ENCODE measurements at places on chromosomes 3 and 15. TPM values are rescaled to one million over a fixed set of nuclear protein-coding genes. Genes with fewer than 3 reads are reported as not detected.

Gene PATL2
- total RNA-seq, result 0.86 TPM

Gene IFT122
- total RNA-seq, result 11.1 TPM

DNA sequence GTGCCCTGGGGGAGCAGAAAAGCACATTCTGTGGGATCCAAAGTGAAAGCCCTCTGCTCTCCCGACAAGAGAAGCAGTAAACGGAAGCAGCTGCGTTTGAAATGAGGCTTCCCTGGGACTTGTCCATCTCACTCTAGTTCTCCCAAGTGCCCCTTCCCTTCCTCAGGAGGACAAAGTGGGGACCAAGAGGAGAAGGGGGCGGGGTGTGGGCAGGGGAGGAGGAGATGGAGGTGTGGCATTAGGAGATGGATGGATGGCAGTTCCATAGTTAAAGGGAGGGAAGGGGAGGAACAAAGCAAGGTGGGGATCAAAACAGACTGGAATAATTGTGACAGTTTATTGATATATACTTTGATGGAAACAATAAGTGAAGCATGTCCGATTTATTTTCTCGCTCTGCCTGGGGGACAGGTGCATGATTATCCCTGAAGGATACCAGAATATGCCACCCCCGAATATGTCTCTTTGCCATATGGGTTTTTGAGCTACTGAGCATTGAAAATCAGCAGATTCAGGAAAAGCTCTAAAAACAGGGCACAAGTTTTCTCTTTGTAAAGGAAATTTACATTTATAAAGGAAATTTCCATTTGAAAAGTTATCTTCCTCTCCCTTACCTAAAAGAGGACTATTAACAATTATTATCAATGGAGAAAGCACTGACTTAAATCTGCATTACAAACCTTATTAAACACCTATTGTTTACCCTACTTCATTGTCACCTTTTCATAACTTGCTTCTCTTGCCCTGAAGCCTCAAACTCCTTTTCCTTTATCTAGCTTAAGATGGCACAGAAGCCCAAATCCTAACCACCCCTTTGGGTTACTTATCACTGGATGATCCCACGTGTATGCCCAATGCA is 58.9 kb upstream of the DAZL start:
- DNase-seq, result no peak

GRCh38 chr3:192275741-192276355 is 451.5 kb downstream of the FGF12 start:
- no peak for DNase-seq

Gene TRIM42
- not detected for total RNA-seq

DNA sequence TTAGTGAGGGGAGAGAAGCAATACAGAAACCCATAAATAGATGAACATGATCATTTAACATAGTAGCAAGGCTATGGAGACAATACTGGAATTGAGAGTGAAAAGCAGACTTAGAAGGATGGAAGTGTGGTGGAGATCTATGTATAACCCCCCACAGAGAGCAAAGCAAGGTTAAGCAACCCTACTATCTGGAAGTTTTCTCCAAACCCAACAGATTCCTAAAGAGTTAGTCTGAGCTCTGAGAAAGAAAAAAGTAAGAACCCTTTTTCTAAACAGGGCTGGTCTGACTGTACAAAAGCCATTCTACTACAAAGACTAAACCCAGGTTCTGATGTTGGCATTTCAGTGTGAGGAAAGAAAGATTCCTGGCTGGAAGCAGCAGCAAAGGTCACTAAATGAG is 153.2 kb downstream of the WNT5A start:
- DNase-seq, result no peak

DNA sequence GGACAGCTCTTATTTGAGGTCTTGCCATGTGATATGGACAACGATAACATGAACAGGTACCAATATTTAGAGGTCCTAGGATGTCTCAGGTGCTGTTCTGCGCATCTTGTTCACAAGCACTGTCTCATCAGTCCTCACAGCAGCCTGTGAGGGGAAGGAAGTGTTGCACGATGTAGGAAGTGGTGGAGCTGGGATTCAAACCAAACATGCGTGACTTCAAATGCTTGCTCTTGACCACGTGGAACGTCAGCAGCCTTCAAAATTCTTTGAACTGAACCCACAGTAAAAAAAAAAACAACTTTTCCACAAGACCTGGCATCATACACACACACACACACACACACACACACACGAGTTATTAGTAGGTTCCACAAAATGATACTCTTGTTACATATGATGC is 153.4 kb upstream of the SMAD3 start:
- DNase-seq, result no peak

DNA sequence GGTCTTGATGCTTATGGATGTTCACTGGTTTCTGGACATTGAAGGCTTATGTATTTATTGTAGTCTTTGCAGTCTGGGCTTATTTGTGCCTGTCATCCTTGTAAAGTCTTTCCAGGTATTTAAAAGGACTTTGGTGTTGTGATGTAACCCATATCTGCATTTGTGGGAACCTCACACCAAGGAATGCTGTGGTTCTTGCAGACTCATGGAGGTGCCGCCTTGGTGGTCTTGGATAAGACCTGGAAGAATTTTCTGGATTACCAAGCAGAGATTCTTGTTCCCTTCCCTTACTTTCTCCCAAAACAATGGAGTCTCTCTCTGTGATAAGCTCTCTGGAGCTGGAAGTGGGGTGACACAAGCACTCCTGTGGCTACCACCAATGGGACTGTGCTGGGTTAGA is 363.5 kb upstream of the NECTIN3 start:
- no peak for DNase-seq
